NCI-H1417 (cell line): ENCODE measurements at places on chromosomes 12 and 14.

GRCh38 chr14:55671641-55672040 lies 91.6 kb downstream of the KTN1 start:
- no peak for DNase-seq

GRCh38 chr14:56098021-56098420 lies 20.2 kb upstream of the PELI2 start:
- no peak for DNase-seq

- no peak for DNase-seq
These were observed 71.1 kb downstream of the ZNF641 start for GRCh38 chr12:48279601-48280000.

DNA sequence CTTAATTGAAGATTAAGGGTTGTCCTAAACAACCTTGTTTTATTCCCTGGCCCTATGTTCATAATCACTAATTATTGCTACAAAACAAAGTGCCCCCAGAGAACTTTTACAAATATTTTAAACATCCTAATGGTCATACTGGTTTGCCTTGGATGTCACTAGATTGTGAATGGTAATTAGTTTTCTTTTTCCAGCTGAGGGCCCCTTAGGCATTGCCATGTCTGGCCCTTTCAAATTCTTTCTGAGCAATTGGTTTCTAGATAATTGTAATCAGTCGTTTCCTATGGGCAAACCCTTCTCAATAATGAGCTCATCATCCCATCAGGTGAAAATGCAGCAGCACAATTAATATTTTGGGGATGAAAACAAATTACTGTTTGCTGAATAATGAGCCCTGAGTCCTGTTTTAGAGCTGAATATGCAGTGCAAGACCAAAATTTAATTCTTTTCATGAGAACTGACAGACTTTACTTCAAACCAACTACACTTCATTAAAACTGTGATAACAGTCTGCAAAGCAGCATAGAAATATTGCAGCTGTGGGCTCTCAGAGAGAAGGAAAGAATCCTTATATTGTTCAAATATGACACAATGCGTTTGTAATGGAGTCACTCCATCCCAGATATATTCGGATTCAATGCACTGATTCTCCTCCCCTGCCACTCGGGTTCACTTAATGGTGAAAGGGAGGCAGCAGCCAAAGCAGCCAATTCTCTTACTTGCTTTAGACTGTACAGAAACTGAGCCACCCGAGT lies 67.7 kb upstream of the ARHGAP5 start:
- DNase-seq: no peak

DNA sequence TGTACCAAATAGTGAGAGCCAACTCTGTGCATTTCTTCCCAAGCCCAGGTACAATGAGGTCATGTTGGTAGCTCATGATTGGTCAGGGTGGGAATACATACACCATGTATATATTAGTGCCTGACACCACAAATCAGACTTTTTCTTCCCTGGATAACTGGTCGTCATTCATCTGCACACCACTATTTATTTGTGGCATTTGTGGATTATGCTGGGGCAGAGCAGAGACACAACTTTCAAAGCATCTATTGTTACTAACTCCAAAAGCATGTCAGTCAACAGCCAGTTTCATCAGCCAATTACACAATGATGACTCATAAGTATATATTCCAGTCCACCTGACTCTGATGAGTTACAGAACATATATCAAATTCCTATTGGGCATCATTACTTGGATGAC lies 181.7 kb downstream of the ADAMTS20 start:
- no peak for DNase-seq

DNA sequence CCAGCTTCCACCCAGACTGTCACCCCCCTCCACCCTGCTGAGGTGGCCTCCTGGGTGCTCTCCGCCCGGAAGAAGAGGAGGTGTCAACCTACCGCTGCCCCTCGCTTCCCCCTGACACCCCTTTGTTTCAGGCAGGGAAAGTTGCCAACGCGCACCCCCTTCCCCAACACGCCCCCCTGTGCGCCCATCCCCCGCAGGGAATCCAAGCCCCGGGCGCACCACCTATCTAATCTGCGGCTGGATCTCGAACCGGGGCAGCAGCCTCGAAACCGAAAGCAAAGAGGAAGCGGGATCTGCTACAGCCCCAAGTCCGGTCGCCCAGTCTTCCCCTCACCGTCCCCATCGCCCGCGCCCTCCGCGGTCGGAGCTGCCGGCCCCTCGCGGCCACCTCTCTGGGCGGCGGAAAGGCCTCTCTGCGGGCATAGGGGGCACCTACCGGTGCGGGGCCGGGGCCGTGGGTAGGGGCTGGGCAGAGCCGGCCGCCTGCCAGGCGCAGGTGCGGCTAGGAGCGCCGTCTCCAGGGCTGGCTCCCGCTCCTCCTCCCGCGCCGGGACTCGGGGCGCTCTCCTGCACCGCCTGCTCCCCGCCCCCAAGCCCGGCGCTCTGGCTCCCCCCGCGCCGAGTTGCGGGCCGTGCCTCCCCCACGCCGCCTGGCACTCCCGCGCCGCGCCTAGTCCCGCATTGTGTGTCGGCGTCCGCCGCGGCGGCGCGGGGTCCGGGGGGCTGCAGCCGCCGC lies 18.3 kb upstream of the PLEKHH1 start:
- peak; percentile 36 for DNase-seq

DNA sequence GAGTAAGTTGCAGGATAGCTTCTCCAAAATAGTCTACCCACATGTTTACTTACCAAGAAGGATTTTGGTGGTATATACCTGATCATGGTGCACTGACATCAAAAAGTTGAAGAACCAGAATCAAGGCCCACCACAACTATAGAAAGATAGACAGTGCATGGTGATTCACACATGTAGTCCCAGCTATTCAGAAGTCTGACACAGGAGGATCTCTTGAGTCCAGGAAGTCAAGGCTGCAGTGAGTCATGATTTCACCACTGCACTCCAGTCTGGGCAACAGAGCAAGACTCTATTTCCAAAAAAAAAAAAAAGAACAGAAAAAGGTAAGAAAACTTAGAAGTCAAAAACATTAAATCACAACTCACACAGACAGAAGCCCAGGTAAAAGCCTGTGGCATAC lies 422.2 kb upstream of the FOXG1 start:
- DNase-seq: no peak

- DNase-seq: no peak
These were observed 174.0 kb downstream of the ASCL4 start for GRCh38 chr12:107948391-107948945.

DNA sequence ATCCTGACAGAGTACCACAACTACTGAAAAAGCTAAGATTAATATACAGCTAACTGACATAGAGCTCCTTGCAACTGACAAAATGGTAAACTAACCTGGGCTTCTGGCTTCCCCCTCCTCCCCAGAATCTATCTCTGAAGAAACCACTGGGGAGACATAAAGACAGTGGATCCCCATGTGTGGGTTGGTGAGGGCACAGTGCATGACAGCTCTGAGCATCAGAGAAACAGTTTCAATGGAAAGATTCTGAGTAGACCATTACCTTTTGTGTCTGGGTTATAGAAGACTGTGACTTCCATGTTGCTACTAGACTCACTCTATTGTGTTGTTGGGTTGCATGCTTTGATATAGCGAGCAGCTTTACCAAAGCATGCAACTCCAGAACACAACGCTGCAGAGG lies 247.4 kb downstream of the EFCAB11 start:
- no peak for DNase-seq

DNA sequence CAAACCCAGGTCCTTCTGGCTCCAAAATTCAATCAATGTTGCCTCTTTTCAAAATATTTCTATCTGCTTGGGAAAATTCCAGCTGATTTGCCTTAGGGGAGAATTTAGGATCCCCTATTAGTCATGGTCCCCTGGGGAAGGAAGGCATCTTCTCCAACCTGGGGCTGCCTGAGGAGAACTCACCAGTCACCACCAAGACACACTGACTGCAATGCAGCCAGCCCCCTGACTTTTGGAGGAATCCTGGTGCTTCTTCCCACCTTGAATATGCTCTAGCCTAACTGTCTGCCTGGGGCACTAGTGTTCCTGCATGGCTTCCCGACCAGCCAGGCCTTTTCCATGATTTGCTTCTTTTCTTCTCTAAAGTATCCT lies 71.8 kb upstream of the BCL2L14 start:
- DNase-seq: no peak

DNA sequence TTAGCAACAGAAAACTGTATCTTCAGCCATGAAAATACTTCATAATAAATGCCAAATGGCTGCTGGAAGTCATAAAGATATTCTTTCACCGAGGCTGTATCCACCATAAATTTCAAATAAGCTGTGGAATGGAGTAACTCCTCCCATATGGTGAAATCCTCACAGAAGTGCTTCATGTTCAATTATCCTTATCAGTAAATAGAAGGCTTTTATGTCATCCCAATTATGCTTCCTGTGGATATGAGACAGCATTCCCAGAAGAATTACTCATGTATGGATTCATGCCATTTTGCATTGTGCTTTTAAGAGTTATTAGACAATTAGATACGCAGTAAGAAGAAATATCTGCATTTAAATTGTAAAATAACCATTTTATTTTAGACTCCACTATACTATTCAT lies 99.0 kb downstream of the RTN1 start:
- no peak for DNase-seq

DNA sequence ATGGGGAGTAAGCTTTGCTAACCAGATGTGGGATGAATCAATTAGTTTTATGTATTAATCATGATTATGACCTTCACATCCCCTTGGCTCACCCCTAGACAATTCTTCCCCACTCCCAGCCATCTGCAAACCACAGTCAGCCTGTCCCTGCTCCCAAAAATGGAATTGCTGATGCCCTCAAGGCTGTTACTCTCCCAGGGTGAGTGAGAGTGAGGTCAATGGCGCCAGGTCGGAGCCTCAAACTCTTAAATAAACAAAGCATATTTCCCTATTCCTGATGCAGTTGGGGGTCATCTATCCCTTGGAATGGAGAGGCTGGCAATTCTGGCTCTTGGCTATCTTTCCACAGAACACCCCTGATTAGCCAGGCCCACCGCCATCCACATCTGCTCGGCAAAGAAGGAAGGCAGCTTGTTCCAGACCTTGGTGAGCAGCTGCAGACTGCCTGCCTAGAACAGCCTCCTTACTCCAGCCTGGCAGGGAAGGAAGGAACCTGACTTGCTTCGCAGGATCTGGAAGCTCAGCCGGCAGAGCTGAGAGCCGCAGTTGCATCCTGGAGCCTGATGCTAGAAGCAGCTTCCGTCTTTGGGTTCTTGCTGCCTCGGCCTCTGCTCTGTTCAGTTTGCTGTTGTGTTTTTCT lies 57.0 kb downstream of the SMUG1 start:
- DNase-seq: no peak

DNA sequence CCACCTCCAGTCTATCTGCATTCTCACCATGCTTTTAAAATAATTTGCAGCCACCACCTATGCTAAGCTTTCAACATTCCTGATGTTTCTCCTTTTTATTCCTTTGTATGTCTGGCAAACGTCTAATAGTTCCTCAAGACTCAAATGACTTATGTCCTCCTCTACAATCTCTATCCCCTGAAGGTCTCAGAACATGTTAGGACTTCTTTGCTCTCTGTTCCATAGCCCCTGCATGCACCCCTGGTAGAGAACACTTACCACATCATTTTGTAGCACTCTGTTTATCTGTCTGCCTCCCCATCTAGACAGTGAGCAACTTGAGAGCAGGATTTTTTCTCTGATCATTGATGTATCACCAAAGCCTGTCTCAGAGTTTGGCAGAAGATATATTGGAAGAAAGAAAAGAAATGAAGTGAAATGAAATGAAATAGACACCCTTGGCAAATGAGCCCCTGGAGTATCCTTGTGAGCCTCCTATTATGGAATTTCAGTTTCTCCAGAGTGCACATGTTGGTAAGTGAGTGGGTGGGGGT lies 1231.2 kb upstream of the FLRT2 start:
- DNase-seq: no peak
